ENCODE measurements at places on chromosomes 7 and 10.

DNA sequence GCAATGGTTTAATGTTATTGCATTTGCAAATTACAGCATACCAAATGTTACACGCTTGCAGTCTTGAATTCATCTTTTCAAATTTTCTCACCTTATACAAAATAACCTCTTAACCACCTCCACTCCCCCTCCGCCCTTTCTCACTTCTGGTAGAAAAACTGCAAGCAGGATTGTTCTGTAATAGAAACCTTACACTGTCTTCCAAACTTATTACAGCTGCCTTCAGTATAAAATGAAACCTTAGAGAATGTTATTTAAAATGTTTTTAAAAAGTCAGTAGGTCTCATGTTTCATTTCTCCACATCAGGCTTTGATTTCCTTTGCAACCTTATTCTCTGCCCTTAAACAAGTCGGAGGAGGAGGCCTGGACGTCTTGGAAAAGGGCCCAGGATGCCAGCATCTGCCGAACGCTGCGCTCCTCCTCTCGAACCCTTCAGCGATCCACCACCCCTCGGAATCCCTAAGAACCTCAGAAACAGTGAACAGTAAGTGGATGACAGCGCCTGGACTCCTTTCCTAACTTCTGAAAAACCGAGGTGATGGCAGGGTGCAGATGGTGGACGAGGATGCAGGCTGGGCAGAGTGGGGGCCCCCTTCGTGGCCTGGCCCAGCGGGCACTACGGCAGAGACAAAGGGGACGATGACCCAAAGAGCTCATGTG is 74.0 kb downstream of the FGFR2 start:
- no peak for DNase-seq

GRCh38 chr7:45624392-45624760 is 50.2 kb downstream of the ADCY1 start:
- no peak for DNase-seq

DNA sequence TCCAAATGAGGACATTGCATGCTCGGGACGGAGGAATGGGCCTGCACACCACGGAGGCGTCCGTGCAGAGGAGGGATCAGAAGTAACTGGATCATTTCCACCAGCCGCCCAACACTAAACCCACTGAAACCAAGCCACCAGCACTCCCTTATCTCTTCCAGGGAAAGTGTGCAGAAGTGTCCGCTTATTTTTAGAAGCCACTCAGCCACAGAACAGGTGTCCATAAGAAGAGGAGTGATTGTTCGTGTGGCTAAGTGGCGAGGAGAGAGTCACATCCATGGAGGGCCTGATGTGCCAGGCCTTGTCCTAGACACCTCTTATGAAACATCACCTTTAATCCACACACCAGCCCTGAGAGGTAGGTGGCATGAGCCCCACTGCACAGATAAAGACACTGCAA is 407.9 kb upstream of the NPVF start:
- no peak for DNase-seq

- peak; percentile 25 for DNase-seq
Observed at GRCh38 chr7:122143376-122143750, 686 bp downstream of the AASS start.

GRCh38 chr10:90066435-90066834 is 365.0 kb downstream of the KIF20B start:
- DNase-seq = no peak

DNA sequence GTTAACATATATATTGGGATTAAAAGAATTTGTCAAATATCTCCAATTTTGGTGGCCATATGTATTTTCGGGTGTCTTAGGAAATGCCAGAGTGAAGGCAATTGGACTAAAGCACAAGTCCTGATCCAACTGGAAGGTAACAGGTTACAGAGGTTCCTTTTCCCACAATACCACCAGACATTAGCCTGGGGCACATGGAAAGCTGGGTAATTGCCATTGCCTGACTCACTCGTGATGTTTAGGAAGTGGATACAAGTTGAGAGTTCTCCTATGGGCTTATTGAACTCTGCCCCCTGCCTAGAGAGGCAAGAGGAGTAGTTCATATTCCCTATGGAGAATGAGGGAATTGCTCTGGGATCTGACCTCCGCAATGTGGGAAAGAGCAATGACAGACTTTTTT is 5.7 kb downstream of the DNAH11 start:
- DNase-seq = no peak

DNA sequence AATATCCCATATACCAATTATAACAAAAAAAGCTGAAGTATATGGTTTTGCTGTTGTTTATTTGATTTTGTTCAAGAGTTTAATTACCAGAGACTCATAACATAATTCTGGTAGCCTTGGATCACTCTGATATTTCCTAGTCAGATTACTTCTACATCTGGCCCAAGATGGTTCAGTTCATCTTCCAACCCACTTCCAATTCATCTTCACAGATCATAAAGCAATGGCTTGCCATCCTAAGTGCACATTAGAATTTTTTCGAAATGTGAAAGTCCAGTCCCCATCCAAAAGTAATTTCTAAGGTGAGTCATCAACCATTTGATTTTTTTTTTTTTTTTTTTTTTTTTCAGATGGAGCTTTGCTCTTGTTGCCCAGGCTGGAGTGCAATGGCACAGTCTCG is 8.0 kb upstream of the HIBADH start:
- DNase-seq = no peak

GRCh38 chr10:28349892-28350291 is 47.0 kb upstream of the MPP7 start:
- DNase-seq = no peak

GRCh38 chr10:5510281-5511072 is 11.1 kb upstream of the CALML5 start:
- no peak for DNase-seq

DNA sequence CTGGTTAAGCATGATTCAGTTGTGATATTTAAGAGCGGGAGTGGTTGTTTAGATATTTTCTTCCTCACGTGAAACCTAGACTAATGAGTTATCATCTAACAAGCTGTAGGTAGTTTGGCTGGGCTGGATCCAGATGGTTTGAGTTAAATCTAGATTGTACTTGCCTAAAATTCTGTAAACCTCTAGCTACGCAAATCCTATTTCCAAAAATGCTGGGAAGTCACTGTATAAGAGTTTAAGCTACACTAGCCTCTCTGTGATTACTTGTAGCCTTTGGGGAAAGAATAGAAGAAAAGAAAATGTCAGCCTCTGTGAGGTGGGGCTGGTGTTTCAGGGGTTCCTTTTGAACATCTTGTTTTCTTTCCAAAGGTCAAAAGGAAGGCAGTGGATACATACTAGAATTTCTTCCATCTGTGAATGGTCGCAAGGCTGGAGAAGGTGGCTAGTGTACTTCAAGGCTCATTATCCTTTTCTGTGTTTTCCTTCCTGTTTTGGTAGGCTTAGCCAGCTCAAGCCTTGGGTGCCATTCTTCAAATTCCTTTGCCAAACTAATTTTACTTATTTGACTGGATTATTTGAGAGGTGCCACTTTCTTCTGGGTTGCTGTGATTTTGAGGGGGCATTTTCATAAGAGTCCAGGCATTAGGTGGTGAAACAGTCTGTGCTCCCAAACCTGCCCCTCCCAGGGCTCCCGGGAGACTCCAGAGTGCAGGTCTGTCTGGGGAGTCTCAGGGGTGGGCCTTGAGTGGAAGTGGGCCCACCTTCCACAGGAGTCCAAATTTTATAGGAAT is 5.2 kb upstream of the EN2 start:
- no peak for DNase-seq

- DNase-seq = no peak
Observed at GRCh38 chr10:126398383-126398743, 10.1 kb upstream of the ADAM12 start.

Measured in stimulated activated CD8-positive, alpha-beta memory T cell treated with anti-CD3 and anti-CD28 coated beads, Interleukin-4, amount 100 ng/mL, for 48 hours (primary cell).